ENCODE measurements at places on chromosomes 16 and 17.

DNA sequence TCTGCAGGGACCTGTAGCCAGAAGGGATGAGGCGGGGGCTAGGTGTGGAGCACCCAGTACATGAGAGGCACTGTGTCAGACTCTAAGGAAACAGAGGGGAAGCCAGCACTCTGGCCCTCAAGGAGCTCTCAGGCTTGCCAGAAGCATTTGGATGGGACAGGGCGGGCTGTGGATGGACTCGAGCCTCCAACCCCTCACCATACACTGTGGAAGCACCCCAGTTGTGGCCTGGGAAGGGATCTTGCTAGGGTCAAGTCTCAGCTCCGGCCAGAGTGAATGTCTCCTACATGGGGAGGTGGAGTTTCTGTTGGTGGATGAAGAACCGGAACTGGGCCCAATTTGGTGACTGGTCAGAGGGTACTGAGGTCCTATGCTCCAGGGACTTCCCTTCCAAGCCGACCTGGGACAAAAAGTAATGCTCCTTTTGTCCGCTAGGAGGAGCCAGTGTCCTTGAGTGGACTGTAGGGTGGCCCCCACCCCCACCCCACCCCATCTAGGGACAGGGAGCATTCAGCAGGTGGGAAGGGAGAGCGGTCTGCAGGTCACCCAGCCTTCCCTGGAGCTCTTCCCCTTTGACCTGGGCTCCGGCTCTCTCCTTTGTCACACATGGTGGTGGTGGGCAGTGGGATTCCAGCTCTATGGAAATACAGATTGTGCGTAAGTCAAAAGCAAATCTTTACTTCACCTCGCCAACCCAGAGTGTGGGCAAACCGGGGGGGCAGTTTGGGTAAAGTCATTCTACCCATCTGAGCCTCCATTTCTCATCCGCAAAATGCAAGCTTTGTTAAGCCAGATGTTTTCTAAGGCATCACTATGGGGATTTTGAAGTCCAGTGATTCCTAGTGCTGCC is 20.4 kb upstream of the PHB1 start:
- peak; percentile 17 for DNase-seq

DNA sequence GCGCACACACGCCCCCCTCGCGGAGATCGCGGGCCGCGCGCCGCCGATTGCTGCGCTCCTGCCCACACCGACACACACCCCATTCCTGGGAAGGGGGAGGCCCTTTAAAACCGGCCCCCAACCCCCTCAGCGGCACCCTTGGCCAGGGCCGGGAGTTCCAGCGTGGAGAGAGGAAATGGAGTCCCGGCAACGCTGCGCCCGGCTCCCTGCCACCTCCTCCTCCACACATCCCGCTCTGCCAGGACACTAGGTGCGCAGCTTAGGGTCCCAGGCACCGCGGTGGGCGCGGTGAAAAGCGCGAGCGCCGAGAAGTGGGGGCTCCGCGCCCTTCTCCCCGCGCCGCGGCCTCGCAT is 397 bp downstream of the CDC42EP4 start:
- DNase-seq: peak; percentile 18

DNA sequence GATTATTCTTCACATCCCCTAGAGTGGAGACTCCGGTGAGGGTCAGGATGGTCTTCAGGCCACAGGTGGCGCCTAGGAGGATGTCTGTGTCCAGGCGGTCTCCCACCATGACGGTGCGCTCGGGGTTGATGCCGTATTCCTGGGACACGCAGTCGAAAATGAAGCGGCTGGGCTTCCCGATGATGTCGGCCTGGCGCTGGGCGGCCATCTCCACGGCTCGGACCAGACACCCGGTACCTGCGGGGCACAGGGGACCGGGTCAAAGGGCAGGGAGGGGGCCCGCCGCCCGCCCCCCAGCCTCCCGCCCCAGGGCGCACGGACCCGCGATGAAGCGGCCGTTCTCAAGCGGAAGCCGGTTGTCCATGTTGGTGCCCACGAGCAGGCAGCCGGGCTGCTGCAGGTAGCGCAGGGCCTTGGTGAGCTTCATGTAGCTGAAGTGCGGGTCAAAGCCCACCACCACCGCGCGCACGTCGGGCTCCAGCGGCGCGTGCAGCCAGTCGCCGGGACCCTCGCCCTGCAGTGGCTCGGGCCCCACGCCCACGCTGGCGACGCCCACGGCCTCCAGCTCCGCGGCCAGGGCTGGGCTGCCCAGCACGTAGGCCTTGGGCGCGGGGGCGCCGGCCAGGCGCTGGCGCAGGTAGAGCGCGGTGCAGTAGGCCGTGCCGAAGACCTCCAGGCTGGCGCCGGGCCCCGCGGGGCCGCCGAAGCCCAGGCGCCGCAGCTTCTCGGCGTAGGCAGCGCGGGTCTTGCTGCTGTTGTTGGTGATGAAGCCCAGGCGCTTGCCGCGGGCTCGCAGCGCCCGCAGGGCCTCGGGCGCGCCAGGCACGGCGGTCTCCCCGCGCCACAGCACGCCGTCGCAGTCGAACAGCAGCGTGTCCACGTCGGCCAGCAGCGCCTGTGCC is 572 bp downstream of the PGP start:
- DNase-seq: no peak

GRCh38 chr16:78720416-78720815 is 621.0 kb downstream of the WWOX start:
- DNase-seq: no peak

- no peak for DNase-seq
Observed at GRCh38 chr17:63998721-63999679, 849 bp downstream of the PRR29 start.

DNA sequence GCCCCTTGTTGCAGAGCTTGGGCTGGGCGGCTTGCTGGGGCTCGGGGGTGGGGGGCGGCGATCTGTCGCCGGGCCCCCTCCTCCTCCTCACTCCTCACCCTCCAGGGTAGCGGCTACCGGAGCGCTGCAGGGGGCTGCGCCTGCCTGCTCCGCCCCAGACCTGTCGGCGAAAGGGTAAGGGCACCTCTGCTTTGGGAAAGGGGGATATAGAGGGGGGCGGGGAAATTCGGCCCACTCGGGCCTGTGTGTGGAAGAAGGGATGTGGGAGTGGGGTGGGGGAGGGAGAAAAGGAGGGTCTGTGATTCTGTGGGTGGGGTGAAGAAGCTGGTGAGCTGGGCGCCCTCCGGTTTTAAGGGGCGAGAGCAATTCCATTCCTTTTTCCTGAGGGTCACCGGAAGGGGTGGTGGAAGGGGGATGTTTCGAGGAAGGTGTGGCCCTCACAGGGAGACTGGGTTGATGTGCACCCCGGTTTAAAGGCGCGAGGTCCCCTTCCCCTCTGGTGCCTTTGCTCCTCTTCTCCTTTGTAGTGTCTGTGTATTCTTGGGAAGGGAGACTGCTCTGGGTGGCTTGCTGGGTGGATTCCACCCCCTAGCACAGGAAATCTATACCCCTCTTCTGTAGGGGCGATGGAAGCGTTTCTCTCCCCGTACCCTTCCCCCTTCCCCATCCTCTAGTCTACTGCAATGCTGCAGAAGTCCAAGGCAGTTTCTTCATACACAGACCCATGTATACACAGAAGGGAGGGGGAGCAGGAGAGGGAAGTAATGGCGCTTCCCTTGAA is 878 bp downstream of the TAOK1 start:
- DNase-seq: peak; percentile 10

DNA sequence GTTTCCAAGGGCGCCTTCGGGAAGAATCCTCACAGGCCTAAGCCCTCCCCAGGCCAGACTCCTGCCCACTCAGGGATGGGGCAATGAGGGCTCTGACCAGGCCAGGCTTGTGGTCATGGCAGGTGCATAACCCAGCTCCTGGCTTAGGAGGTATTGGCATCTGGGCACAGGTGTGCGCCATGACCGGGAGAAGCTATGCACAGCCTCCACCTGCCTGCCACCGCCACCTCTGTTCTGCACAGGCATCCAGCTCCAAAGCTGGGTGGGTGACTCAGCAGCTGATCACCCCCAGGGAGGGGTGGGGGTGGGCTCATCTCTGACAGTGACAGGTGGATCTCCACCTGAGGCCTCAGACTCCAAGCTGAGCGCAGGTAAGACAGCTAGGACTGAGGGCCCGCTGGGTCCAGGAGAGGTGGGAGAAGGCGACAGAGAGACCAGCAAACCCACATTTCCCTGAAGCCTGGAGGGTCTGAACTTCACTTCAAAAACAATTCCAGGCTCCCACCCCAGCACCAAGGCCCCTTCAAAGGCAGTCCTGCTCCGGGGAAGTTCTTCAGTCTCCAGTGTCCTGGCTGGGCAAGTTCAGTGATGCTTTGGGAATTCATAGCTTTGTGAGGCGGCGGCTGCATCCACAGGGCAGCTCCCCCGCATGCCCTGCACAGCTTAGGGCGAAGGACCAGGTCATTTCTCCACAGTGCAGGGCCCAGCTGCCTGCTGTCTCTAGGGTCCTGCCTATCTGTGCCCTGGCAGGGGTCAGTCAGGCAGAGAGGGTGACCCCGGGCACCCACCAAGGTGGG is 121.6 kb upstream of the SMURF2 start:
- DNase-seq: no peak
